Activated CD4-positive, alpha-beta T cell treated with anti-CD3 and anti-CD28 coated beads, Interleukin-2, amount 10 ng/mL, durations not matched to agents 7 days and 5 days (primary cell): ENCODE measurements at places on chromosomes 13 and 19.

GRCh38 chr19:11848594-11849469 lies at the start of gene ZNF439:
Gene ZNF439 (plus strand): TSS chr19:11848726. CDS start chr19:11848868, 142 bp downstream.
- peak; percentile 93 for DNase-seq

- DNase-seq = peak; percentile 50
These were observed 8.8 kb downstream of the ERCC5 start for GRCh38 chr13:102854675-102855074.

- no peak for DNase-seq
These were observed 172.8 kb downstream of the DNAJC15 start for GRCh38 chr13:43196086-43196621.

DNA sequence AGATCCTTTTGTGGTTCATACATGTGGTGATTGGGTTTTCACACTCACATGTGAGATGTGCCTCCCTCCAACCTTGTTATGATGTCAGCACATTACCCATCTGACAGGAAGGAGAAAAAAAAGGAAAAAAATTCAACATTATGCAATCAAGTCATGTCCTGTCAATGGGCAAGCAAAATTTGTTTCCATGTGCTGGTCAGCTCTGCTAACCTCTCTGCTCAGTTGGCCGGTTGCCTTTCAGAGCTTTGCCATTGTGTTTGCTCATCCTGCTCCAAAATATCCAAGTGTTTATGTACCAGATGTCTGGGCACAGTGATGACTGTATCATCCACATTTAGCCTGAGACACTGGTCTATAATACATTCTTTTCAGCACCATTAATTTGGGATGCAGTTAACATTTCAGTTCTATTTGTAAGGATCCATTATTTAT lies 27.0 kb upstream of the METTL21C start:
- no peak for DNase-seq

- no peak for DNase-seq
These were observed 30.2 kb upstream of the CCNE1 start for GRCh38 chr19:29781386-29782259.

GRCh38 chr13:87538366-87539052 lies 132.7 kb upstream of the SLITRK5 start:
- no peak for DNase-seq

DNA sequence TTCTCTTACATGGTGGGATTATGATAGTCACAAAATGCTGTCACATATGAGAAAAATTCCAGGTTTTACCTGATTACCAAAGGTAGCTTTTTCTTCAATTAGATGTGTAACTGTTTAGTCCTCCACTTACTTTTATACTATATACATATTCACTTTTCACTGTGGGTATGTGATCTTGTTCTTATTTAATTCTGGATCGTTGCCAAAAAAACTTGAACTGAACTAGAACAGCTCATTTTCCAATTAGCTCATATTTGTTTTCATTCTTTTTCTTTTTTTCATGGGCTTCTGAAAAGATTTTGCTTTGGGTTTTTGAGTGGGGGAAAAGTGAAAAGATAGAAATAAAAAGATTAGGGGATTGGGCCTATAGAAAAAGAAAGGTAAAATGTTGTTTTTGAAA lies 291.9 kb downstream of the NDFIP2 start:
- no peak for DNase-seq

DNA sequence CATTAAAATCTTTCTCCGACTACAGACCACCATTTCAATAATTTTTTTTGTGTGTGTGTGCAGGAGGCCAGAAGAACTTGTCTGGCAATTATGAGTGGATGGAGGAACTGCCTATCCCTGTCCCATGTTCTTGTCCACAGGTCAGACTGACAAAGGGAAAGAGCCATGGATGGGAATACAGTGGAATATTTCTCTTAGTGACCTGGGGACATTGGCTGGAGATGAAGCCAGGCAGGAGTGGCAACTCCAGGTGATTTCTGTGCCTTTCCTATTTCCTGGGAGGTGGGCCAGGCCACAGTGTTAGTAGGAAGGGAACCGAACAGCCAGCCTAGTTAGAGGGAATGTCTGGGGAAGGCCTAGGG lies 3.7 kb downstream of the PSG9 start:
- no peak for DNase-seq

DNA sequence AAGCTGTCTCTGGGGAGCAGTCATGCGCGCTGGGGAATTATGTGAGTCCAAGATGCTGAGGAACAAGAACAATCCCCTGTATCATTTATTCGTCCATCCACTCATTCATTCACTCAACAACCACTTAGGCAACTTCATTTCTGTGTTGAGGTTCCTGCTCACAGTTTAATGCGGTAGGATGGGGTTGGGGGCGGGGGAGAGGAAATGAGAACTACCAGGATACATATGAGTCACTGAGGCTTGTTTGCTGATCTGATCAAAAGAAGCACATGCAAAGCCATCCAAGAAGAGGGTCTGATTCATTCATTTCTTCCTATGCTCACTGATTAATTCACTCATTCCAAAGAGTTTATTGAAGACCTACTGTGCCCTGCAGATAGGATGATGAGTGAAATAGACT lies 20.9 kb downstream of the ZNF536 start:
- DNase-seq = no peak

GRCh38 chr13:83839146-83839545 lies 43.1 kb downstream of the SLITRK1 start:
- DNase-seq = no peak

DNA sequence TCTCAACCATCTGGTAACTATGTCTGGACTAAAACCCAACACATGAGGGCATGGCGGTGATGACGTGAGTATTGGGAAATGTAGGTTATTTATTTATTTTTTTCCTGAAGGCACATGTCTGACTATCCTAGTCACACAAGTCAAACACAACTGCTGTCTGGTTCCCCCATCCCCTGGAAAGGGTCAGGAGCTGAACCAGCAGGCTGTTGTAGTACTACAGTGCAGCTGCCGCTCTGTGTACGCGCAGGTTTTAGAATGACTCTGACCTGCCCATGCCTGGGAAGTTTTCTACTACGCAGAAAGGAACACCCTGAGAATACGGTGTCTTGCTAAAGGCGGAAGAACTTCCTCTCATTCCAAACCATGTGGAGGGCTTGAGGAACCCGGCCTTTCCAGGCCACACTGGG lies 1.2 kb downstream of the SLC7A1 start:
- peak; percentile 44 for DNase-seq

DNA sequence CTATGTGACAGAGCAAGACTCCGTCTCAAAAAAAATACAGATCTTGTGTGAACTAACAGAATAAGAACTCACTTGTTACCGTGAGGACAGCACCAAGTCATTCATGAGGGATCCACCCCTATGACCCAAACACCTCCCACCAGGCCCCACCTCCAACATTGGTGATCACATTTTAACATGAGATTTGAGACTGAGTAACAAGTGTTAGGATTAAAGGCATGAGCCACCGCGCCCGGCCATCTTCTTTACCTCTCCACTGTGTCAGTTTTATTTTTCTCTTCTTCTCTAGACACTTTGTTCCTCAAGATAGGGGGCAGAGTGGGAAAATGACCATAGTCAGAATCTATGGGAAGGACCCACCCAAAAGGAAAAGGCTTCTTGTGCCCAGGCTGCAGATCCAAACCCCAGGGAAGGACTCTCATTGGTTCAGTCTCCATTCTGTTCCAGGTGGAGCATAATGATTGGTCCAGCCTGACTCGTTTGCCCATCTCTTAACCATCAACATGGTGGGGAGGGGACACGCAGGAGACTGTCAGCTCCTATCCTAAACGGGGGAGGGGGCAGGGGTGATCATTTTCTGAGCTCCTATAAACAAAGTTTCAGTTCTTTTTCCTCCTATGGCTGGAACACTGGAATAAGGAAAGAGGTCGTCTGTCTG lies 1.3 kb upstream of the CALM3 start:
- peak; percentile 24 for DNase-seq

DNA sequence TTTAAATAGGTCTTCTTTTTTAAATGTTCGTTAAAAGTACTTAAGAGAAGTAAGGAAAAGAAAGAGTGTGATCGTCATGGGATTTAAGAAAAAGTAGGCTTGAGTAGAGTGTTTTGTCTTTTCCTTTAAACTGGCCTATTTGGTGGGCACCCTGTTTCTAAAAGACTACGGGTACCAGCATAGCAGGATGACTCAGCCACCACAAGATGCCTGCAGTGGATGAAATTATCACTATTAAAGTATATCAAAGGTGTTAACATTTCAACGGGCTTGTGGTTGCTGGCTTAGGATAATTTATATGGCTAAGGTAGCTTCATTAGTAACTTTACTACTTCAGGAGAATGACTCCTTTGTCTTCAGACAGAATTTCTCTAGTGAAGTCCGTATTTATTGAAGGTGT lies 112.6 kb downstream of the STARD13 start:
- DNase-seq = no peak

DNA sequence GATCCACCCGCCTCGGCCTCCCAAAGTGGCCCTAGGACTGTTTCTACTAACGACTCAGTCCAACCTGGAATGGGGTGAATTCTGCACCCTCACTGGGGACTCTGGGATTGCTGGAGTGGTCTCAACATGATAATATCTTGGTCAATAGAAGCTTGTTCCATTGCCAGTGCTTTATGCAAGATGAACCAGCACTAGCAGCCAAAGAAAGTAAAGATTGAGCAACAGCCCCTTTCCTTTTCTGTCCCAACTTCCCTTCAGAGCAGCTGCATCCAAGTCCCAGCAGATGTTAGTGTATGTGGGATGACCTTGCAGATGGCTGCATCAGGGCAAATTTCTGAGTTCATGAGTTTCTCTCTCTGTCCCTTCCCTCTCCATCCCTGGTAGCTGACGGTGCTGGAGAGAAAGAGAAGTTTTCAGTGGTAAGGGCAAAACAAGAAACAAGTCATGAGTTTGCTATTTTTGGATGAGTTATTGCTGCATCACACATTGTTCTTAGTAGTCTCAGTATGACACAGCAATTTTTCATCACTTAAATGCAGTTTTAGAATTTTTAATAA lies 183.6 kb upstream of the EDNRB start:
- DNase-seq = no peak

DNA sequence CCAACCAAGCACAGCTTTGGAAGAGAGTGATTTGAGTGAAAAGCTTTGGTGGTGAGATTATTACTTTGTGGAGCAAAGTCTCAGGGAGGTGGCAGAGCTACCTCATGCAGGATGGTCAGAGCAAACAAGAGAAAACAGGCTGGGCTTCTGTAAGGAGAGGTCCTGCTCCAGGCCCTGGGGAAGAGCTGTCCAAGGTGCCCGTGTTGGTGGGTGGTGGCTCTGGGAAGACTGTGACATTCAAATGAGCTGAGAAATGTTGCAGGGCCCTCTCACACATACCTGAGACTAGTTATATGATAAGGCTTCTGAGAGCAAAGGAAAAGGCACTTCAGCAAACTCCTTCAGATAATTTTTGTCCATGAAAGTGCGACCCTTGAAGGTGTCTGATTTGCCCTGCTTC lies 205.5 kb upstream of the SOX21 start:
- no peak for DNase-seq

- DNase-seq = peak; percentile 66
These were observed 11.0 kb downstream of the CTU1 start for GRCh38 chr19:51097166-51097738.

GRCh38 chr19:29640231-29640630 lies 25.0 kb upstream of the PLEKHF1 start:
- DNase-seq = no peak

DNA sequence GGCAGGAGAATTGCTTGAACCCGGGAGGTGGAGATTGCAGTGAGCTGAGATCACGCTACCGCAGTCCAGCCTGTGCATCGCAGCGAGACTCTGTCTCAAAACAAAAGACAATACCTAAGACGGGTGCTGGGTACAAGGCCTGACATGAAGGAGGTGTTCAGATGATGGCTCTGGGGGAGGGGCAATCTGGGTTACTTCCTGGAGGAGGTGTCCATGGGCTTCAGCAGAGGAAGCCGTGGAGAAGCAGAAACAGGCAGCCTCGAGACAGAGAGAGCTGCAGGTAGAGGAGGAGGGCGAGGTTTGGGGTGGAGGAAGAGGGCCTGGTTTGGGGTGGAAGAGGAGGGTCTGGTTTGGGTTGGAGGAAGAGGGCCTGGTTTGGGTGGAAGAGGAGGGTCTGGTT lies 3.6 kb downstream of the MISP start:
- no peak for DNase-seq

DNA sequence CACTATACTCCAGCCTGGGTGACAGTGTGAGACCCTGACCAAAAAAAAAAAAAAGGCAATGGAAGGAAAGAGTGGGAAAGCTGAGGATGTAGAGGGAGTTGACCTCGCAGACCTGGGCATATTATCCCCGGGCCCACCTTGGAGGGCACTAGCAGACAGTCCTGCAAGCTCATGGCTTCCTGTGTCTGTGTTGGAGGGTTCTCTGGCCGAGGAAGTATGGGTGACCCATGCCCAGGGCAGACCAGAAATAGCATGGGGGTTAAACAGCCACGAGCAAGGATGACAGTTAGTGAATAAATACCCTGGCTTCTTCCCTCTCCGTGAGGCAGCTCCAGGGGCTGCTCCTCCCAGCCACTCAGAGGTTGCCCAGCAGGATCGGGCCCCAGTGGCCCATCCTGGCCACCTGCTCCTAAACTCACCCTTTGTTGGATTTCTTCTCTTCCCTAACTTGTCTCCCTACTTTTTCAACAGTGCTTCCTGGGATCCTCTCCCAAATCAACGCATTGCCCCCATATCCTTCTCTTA lies 485.8 kb downstream of the ZNF536 start:
- DNase-seq = no peak

- no peak for DNase-seq
These were observed 1.8 kb downstream of the APOC4 start for GRCh38 chr19:44943801-44944249.

DNA sequence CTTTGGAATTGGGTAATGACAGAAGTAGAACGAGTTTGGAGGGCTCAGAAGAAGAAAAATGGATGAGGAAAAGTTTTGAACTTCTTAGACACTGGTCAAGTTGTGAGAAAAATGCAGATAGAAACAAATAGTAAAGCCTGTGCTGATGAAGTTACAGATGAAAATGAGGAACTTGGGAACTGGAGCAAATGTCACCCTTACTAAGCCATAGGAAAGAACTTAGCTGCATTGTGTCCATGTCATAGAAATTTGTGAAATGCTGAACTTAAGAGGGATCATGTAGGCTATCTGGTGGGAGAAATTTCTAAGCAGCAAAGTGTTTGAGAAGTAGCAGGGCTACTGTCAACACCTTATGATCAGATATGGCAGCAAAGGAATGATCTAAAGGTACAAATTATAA lies 289.2 kb upstream of the PCDH9 start:
- DNase-seq = no peak

- DNase-seq = no peak
These were observed 300.3 kb downstream of the MYO16 start for GRCh38 chr13:108929532-108930206.

- no peak for DNase-seq
These were observed 10.6 kb upstream of the ZNF792 start for GRCh38 chr19:34974646-34975045.

DNA sequence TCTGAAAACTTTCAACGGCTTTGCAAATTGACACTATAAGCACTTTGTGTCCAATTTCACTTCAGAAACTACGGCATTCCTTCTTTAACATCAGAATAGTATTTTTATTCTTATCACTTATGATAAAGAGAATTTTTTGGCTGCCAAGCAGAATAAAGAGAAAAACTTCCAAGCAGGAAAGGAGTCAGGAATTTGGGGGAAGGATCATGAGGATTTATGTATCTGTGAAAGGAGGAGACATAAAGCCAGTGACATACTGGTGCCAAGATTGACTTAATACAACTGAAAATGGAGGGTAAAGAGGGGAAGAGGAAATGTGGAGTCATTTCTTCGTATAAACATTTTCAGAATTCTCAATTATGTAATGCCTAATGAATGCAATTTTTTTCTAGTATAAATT lies 94.7 kb downstream of the RBM26 start:
- DNase-seq = no peak
